ENCODE measurements at places on chromosomes 12 and 14.

GRCh38 chr14:58805057-58805456 lies 167.3 kb downstream of the DACT1 start:
- no peak for DNase-seq

- no peak for DNase-seq
These were observed 22.2 kb downstream of the IFNG start for GRCh38 chr12:68137335-68137830.

- no peak for DNase-seq
These were observed 64.7 kb downstream of the ZNF641 start for GRCh38 chr12:48285751-48286650.

- DNase-seq: no peak
These were observed 22.7 kb downstream of the FRMD6 start for GRCh38 chr14:51674294-51675002.

DNA sequence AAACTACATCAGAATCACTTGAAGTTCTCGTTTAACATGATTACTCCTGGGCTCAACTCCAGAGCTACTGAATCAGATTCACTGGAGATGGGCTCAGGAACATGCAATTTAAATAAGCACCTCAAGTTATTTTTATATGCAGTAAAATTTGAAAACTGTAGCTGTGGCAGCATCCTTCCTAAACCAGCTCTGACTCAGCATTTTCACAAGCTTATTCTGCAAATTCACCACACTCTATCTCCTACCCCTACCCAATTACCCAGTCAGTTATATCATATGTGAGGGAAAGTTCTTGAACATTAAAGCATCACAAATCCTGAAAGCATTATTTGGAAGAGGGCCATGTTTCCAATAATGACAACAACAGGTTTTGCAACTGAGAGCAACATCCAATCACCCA lies 24.2 kb upstream of the LRRC9 start:
- DNase-seq: no peak

GRCh38 chr14:68396461-68396860 lies 396.4 kb downstream of the ZFP36L1 start:
- no peak for DNase-seq

- DNase-seq: peak; percentile 59
These were observed 56.3 kb downstream of the FGD4 start for GRCh38 chr12:32455607-32456071.

GRCh38 chr12:104243551-104243950 lies 28.0 kb downstream of the TXNRD1 start:
- no peak for DNase-seq

All from retina (tissue), 1 donor.